ENCODE measurements at places on chromosomes 6 and 20.
A peak's percentile ranks its signal among the peaks of the same experiment; 100 is the strongest.

GRCh38 chr6:139801571-139802321, 427.3 kb upstream of the CITED2 start:
- DNase-seq = no peak

DNA sequence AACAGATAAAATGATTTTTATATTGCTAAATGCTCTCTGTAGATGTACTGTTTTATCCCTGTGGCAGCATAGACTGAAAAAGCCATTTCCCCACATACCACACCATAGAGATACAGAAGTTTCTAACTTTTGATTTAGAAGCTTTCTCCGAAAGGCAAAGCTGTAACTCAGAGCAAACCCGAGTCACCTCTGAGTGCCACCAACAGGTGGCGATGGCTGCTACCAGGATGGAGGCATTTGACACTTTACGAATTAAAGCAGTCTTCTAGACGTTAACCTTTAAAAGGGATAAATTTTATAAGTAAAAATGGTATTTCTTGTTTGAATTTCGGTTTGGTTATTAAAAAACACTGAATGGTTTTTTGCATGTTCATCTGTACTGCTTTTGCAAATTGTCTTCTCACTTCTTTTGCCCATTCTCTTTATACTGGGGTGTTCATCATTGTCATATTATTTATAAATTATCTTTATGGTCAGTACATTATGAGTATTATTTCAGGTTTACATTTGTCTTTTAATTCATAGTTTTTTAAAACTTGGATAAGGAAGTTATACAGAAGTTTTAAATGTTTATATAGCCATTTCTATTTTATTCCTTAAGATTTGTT, 201.0 kb upstream of the CEP162 start:
- DNase-seq = peak; percentile 32

GRCh38 chr20:62820208-62820961, 3.5 kb downstream of the COL9A3 start:
- no peak for DNase-seq

DNA sequence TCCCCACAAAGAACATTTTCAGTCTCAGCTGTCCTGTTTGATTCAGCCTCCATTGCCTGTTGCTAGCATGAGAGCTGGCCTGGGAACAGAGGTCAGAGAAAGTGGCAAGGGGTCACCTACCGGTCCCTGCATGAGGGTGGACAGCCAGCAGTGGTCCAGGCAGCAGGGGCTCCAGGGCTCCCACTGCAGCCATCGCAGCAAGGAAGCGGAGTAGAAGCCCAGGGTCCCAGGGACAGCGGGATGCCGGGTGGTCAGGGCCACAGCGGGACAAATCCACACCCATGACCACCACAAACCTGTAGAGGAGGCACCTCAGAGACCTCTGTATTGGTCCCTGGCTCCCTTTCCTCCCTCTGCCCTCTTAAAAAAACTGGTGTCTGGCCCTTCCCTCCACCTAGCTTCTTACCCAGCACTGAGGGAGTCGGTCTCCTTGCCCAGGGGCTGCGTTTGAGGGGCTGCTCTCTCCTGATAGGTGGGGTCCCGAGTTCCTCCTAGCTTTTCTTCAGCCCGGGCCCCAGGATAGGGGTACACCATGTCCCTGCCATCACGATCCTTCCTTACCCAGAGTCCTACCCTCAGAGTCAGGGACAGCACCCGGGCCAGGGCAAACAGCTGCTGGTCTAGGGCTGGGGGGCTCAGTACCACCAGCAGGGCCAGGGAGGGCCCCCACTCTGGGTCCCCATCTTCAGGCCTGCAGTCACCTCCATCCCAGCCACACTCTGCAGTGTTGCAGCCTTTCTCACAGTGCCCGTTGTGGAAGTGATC, 8.4 kb upstream of the GPSM3 start:
- no peak for DNase-seq

- DNase-seq = no peak
Observed at GRCh38 chr20:61560361-61560853, 308.3 kb downstream of the CDH4 start.

DNA sequence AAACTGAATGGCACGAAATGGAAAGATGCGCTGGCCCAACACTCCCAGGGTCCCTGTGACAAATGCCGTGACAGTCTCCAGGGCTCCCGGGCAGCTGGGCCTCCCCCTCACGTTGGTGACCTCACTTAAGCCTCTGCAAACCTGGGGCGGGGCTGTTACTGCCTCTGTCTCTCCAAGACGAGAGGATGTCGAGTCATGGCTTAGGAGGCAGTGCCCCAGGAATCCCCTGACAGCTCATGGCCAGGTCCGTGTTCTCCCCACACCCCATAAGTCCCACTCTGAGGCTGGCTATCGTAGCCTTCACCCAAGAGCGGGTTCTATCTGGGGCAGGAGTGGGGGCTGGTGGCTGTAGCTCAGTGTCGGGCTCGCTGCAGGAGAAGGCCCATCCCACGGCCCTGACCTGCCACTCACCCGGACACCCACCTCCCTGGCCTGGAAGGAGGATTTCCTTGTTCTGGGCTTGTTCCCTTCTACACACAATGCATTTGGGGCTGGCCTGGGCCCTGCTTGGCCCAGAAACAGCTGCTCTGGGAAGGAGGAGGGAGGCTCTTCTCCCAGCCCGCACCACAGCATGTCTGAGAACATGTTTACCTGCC, 5.6 kb upstream of the RPS21 start:
- peak; percentile 82 for DNase-seq

- no peak for DNase-seq
Observed at GRCh38 chr20:16129411-16129810, 443.8 kb downstream of the KIF16B start.

GRCh38 chr20:13404293-13404692, 183.2 kb downstream of the ISM1 start:
- DNase-seq = no peak

GRCh38 chr20:36572701-36573102, 695 bp upstream of the TGIF2 start:
- DNase-seq = peak; percentile 77
